Pancreas (tissue), 10 donors: ENCODE measurements at places on chromosomes 1 and 21. TPM values are rescaled to one million over a fixed set of nuclear protein-coding genes. Genes with fewer than 3 reads are reported as not detected.

Gene NTMT2
- not detected for total RNA-seq

Gene FOXD3
- total RNA-seq: not detected

Gene BLACAT1
- 0.09 TPM for total RNA-seq

Gene PGLYRP3
- not detected for total RNA-seq

Gene SDE2
- total RNA-seq: 6.8 TPM

Gene LYPD8
- total RNA-seq: not detected

Gene TAF5L
- 7.4 TPM for total RNA-seq

Gene LRRC8C
- total RNA-seq: 0.63 TPM

Gene HHIPL2
- 0.06 TPM for total RNA-seq

Gene LCE1F
- not detected for total RNA-seq

Gene TACSTD2
- 40.1 TPM for total RNA-seq

Gene VWA5B1
- 0.70 TPM for total RNA-seq

Gene TRAF3IP3
- 1.5 TPM for total RNA-seq

Gene FAM110D
- total RNA-seq: 0.79 TPM

Gene S100A14
- total RNA-seq: 10.5 TPM

Gene NUP210L
- total RNA-seq: 0.04 TPM

Gene NBPF6
- not detected for total RNA-seq
